Activated CD4-positive, CD25-positive, alpha-beta regulatory T cell treated with anti-CD3 and anti-CD28 coated beads, Interleukin-2, amount 50 U/mL, for 72 hours (primary cell): ENCODE measurements at places on chromosomes 2 and 18.

DNA sequence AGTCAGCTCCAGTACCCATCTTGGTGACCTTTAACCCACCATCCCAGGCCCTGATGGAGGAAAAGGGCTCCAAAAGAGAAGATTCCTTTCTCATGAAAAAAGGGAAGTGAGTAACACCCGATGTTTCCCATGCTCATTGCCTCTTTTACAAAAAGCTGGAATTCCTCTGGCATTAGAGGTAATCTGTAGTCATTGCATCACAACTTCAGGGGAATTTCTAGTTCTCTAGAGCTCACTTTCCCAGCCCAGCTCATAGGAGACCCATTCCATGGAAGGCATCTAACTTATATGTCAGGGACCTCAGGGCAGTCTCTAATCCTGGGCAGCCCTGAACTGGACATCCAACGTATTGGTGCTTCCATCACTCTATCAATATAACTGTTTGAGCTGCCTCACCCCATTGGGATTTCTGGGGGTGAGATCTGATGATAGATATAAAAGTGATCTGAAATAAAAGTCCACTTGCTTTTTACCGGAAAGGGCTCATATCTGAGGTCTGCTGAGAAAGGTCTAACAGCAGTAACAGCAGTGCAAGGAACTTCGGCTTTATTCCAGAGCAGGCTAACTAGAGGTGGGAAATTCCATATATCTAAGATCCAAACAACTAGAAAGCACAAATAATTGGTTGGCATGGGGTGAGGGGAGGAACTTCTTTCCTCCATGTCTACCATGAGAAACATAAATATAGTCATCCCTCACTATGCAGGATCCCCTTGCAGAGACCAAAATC, 106.1 kb downstream of the ETAA1 start:
- DNase-seq, result no peak

- DNase-seq, result no peak
Observed at GRCh38 chr2:29706171-29706720, 215.1 kb downstream of the ALK start.

DNA sequence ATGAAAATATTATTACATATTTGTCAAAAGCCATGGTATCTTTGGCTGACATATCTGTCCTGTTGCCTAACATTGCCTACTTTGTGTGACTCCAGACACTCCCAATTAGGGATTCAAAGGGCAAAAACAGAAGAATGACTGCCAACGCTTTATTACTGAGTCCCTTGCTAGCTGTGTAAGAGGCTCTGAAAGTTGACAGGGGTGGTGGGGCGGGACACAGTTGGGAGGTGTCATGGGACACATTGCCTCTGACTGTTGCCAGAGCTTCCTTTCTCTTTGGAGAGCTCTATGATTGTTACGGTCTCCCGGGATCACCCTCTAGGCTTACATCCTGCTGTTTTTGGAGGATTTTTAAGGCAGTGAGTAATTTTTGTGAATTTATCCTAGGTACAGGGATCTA, 249.6 kb upstream of the ACVR2A start:
- DNase-seq, result no peak

GRCh38 chr2:186648130-186648529, 45.7 kb upstream of the FAM171B start:
- DNase-seq, result no peak

DNA sequence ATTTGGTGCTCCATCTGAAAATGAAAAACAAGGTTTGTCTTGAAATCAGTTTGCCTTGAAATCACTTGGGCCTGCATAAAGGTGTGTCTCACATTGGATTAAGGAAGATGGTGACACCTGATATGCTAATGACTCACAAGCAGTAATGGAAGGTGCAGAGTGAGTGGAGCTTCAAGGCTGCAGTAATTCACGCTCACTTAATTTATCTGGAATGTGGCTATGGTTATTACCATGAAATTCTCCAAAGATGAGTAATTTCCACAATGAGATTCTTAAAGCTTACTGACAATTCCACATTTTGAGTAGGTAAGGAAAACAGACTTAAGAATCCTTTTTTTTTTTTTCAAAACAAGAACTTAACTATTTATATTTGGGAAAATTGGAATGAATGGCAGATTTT, 156.8 kb downstream of the PAX3 start:
- DNase-seq, result no peak

DNA sequence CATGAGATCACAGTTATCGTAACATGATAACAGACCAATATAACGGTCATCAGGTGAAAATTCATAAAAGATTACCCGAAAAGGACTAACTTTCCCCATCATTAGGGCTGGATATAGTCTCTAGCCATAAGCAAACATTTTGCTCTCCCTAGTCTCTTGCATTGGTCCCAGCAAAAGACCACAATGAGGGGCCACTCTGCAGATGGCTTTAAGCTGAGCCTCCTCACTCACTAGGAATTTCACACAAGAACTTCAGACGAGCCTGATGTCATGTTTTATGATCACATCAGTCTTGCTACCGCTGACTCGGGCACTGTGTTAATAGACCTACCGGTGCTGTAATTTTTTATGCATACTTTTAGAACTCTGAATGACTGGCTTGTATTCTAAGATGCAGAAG, 35.2 kb downstream of the STK17B start:
- DNase-seq, result no peak

DNA sequence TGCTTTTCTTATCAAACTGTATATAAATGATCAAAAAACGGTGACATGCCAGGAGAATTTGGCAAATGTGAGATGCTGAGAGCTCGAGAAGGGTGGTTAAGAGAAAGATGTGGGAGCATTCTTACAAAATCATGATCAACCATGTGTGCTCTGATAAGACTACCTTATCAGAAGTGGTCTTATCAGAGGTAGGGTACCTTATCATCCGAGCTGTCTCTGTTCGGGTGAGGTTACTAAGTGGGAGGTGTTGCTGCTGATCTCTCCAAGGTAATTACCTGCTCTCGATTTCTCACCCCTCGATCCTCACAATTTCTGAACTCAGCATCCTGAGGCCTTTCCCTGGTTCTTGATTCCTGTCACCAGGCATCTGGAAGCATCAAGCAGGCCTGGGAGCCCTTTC, 813.0 kb upstream of the ID2 start:
- DNase-seq, result no peak

DNA sequence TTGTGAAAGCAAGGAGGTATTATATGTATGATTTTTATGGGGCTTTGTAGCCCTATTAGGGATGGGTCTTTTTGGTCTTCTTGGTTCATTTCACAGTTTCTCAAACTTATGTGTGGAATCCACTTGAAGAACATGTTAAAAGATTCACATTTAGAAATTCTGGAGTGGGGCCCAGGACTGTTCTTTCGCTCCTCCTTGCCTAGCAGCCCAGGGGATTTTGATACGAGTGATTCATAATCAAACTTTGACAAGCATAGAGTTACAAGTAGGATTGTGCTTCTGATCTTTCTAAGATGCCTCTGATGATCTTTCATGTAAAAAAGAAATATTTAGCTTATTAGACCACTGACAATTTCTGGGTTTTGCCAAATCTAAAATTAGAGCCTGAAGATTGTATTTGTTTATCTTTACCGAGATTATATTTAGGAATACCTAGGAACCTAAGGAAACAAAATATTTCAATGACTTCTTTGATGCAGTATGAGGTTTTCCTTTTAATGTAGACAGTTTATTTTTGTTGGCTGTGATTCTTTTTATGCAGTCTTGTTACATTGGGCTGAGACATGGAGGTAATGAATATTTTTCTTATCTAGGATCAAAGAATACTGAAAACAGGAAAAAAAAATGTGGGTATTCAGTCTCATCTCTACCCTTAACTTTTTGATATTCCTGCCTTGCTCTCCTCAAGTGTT, 324.0 kb downstream of the PARD3B start:
- no peak for DNase-seq

- DNase-seq, result no peak
Observed at GRCh38 chr18:22283116-22283395, 113.7 kb downstream of the GATA6 start.

DNA sequence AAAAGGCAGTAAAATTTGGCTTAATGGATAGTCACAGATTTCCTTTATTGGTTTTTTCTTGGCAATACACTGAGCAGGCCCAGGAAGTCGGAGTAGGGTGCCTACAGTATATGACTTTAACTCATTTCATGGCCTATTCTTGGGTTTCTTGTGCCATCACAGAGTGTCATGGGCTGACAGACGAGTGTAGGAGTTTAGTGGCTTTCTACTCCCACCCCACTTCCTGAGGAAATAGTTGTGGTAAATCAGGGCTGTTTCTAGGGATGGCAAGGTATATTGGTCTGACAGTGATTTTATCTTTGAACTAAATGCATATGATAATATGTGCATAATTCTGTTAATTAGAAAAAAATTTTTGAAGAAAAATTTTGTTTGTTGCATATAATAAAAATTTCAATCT, 100.1 kb downstream of the PLCL1 start:
- DNase-seq, result no peak

DNA sequence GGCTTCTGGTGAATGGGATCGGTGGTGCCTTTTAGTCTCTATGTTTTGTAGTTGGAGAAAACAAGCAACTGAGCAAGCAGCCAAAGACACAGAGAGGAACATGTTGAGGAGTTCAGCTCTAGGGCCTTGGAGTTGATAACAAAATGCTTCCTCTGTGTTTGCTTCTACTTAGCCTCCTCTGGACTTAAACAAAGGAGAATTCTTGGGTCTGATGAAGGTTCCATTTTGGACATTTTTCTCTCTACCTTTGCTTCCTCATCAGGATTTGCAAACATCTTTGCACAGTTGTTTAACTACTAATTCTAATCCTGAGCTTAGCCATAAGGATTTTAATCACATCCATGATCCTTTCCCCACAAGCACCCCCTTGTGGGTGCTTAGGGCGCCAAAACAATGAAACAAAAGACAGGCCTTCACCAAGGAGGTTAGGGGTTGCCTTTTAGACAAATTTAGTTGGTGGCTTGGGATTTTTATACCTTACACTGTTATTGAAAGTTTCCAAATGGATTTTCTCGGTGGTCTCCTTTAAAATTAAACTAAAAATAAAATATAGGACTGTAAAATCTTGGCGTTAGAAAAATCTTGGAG, 148.5 kb upstream of the SATB2 start:
- no peak for DNase-seq

DNA sequence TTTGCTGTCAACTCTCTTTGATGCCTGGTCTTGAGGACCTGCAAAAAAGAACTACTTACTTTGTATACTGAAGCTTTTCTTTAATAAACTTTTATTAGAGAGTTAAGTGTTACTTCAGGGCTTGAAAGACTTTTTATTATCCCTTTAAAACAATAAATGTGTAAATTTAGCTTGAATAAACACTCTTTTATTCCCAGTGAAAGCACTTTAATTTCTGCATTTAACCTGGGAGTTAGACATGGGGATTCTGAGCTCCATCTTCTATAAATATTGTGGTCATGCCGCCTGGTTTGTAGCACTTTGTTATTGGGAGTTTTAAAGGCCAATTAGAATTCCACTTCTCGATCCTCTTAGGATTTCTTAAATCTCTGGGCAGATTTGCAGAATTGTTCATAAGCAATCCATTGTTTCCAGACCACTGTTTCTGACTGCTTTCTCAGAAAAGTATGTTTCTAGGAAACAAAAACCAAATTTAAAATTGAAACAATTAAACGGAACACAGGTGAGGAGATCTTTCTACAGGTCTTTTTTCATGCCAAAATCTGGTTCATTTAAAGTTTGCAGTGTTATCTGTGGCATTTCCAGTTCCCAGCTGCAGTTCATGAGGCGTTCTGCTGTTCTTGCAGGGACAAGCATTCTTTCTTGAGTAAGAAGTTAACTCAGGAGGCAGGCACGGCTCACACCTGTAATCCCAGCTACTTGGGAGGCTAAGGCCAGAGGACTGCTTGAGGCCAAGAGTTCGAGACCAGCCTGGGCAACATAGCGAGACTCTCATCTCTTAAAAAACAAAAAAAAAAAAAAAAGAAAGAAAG, 18.1 kb upstream of the E2F6 start:
- no peak for DNase-seq

- no peak for DNase-seq
Observed at GRCh38 chr18:75779450-75779849, 351.9 kb upstream of the SMIM21 start.

DNA sequence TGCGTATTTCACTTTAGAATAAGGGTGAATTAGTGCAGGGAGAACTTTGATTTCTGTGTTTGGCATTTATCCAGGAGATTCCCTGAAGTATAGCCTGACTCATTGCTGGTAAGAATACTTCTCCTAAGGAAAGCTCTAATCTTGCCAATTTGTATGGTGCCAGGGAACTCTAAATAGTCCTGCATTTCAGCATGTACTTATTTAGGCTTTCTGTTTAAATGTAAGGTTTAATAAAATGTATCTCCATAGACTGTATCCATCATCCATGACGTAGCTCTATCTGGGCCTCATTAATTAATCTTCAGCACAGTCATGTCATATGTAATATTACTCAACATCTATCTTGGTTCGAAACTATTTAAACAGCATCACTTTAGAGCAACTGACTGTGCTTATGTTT, 127.7 kb downstream of the DOK6 start:
- no peak for DNase-seq

GRCh38 chr2:172052000-172052983, 33.0 kb upstream of the DLX1 start:
- no peak for DNase-seq

- no peak for DNase-seq
Observed at GRCh38 chr2:53938904-53939303, 31.9 kb downstream of the PSME4 start.

- DNase-seq, result no peak
Observed at GRCh38 chr2:7119132-7119835, 202.1 kb downstream of the RNF144A start.

DNA sequence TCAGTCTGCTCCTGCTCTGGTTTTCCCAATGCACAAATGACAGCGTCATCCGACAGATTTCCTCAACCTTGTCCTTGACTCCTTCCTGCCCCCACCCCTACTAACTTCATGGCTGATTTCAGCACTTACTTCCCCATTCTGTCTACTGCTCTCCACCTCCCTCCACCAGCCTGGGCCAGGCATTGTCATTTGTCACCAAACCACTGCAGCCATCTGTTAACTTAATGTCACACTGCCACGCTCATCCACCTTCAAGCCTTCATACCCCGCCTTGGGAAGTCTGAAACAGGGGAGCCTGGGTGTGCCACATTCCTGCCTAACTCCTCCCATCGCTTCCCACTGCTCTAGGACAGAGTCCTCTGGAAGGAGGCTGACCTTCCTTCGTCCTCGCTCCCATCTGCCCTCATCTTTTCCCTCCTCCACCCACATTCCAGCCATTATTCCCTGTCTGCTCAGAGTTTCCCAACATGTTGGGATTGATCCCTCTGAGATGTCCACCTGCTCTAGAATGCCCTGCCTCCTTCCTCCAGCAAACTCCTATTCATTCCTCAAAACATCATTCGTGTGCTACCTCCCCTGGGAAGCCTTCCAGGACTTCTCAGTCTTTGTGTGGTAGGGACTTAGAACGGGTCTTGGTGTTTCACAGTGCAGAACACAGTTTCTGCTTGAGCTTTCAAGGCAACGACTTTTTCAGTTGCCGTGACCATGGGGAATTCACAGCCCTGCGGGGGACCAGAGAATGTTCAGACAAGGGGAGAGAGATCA, 42.2 kb upstream of the SMAD7 start:
- DNase-seq, result no peak

GRCh38 chr2:12816379-12817306, 99.9 kb downstream of the TRIB2 start:
- no peak for DNase-seq
